ENCODE measurements at places on chromosomes 3 and 15.

GRCh38 chr15:35427091-35427490, 118.9 kb downstream of the DPH6 start:
- DNase-seq: no peak

DNA sequence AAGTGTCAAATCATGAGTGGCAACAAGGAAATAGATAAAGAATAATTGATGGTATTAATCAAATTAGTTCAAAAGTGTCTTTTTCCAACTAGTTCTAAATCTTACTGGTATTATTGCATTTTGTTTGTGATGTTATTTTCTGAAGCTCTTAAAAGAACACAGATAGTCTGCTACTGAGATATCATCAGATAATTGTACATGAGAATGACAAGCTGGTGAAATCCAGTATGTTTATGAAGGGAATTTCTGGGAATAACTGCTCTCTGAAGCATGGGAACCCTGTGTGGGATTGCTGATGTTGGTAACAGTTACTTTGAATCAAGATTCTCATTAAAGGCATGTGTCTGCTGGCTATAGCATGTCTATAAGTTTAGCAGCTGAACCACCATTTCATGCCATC, 190.3 kb upstream of the CDIN1 start:
- DNase-seq: no peak

DNA sequence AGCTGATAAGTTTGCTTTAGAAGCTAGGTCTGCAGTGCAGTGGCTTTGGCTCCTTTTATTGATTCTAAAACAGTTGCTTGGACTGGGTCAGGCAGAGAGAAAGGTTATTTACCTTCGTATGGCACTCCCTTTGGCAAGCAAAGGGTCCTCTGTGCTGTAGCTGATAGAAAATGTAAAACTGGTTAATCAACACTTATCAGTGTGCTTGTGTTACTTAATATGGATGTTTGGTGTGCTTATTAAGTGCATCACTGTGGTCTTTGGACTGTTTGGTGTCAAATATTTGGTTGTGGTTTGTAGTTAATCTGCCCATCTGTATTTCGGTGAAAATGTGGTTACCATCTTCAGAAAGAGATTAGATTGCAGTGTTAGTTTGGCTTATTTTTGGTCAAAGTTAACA, 16.0 kb downstream of the UBE2E2 start:
- no peak for DNase-seq

DNA sequence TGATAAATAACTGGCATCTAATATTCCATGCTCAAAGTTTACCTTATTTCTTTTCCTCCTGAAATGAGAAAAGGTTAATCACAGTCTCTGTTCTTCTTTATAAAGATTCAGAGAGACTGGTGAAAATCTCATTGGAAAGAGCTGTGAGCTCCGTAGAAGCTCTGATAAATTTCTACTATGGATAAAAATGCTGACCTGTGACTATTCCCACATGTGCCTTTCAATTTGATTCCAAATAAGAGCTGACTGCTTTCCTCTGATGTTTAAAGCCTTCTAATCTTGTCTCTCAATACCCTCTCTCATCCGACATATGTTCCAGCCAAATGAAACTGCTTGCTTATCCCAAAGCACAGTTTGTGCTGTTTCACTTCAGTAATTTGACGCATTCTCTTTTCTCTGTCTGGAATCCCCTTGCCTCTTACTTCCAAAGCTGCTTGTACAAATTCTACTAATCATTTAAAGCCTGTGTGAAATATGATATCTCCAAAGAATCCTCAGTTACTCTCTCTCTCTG, 130.1 kb downstream of the RTP4 start:
- DNase-seq: no peak

GRCh38 chr3:10245081-10245712, 3.1 kb upstream of the TATDN2 start:
- DNase-seq: no peak

DNA sequence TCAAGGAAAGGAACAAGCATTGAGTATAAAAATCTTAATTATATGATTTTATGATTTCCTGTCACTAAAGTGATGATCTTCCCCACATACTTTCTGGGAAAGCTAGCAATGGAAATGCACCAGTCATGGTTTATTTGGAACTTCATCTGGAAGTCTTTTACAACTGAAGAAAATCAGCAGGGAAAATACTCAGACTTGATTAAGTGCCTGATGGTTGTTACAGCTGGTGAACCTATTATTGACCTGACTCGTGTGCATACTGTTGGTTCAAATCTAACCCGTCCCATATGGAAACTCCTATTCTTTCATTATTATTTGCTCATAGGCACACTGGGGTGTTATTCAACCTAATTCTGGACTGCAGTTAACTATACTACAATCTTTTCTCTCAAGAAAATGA, 701.8 kb upstream of the CCDC54 start:
- DNase-seq: no peak

- no peak for DNase-seq
Measured at GRCh38 chr3:53091011-53091410, 39.2 kb downstream of the RFT1 start.

DNA sequence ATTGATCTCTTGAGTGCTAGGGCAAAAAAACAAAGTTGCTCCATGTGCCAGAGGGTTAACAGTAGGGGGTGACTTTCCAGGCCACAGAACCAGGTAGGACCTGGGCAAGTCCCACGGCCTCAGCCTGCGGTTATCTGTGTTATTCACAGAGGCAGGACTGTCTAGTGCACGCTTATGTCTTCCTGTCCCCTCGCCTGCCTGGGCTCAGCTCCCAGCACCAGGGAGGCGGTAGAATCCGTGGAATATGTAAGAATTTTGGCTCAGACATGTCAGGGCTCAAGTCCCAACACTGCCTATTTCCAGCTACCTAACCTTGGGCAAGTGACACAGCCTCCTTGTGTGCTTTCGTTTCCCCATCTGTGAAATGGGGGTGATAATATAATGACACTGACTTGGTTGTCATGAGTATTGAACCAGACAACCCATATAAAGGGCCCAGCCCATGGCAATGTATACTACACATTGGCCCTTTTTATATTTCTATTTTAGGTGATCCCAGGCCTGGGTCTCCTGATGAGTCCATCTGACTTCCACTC, 44.3 kb upstream of the FLNB start:
- no peak for DNase-seq

GRCh38 chr3:40875581-40875980, 323.7 kb upstream of the CTNNB1 start:
- DNase-seq: no peak

GRCh38 chr15:67146875-67147381, 81.5 kb downstream of the SMAD3 start:
- DNase-seq: peak; percentile 35

GRCh38 chr3:42610976-42611375, 10.5 kb downstream of the NKTR start:
- DNase-seq: no peak

DNA sequence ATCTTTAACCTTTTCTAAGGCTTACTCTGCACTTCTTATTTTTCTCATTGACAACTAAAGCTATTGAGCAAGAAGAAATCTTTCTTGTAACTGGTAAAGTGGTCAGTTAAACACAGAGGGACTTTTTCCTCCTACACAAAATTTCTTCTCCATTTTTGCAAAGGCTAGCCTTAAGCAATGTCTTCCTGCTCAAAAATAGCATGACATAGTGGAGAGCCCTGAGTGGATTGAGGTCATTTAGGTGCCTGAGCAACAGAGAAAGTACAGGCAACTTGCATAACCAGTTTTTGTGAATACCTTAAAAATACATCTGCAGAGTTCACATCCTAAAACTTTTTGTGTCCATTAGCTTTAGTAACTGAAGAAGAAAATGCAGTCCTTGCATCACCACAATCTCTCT, 144.7 kb upstream of the TTC14 start:
- DNase-seq: no peak

- peak; percentile 76 for DNase-seq
Measured at GRCh38 chr3:53753518-53754183, 92.6 kb downstream of the CHDH start.

DNA sequence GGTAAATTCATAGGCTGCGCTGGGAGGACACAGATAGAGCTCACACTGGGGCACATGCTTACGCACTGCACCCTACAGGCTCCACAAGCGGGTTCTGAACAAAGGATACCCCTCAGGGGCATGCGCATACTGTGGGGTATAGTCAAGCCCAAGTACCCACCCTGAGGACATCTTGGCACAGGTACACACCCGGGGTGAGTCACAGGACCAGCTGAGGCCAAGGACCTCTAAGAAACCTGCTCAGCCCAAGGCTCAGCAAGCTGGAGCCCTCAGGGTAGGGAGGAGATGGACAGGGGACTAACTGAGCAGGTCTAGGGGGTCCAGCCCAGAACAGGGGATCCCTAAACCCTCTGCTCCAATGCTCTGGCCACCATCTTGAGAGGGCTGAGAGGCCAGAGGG, 3.3 kb downstream of the SHISA5 start:
- no peak for DNase-seq

- DNase-seq: no peak
Measured at GRCh38 chr3:164732166-164732565, 346.1 kb downstream of the SI start.

DNA sequence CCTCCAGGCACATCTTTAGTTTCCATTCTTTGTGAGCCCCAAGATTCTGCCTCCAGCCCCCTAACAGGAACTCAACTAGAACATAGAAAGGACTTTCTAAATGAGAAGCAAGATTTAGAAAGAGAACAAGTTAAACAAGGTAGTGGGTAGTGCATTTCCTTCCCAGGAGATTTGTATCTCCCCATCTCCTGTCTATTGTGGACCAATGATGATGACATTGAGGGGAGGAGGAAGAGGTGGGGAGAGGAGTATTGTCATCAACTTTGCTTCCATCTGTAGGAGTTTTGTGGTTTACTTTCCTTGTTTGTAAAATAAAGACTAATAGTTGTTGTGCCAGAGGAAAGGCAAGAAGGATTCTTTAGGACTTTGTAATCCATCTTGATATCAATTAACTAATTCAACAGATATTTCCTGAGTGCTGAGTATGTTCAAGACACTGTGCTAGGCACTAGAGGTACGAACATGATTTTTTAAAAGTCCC, 235.3 kb upstream of the ROPN1 start:
- DNase-seq: no peak

GRCh38 chr15:29934251-29934650, 112.0 kb upstream of the TJP1 start:
- no peak for DNase-seq

GRCh38 chr3:82640254-82640653, 878.8 kb upstream of the GBE1 start:
- DNase-seq: no peak

- no peak for DNase-seq
Measured at GRCh38 chr3:42871592-42872196, 4.0 kb downstream of the CYP8B1 start.

- DNase-seq: no peak
Measured at GRCh38 chr3:53473422-53473821, 21.0 kb upstream of the CACNA1D start.

- no peak for DNase-seq
Measured at GRCh38 chr15:63362885-63363284, 18.8 kb downstream of the CA12 start.

DNA sequence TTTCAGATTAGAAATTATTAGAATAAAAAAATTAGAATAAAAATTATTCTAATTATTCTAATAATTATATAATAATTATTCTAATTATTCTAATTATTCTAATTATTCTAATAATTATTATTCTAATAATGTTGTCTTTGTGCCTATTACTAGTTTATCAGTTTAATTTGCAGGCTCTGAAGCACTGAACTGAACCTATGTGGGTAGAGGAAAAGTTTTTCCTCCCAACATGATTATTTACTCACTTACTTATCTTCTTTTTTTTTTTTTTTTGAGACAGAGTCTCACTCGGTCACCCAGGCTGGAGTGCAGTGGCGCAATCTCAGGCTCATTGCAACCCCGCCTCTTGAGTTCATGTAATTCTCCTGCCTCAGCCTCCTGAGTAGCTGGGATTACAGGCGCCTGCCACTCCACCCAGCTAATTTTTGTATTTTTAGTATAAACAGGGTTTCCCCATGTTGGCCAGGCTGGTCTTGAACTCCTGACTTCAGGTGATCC, 39.7 kb upstream of the C15orf39 start:
- DNase-seq: no peak

DNA sequence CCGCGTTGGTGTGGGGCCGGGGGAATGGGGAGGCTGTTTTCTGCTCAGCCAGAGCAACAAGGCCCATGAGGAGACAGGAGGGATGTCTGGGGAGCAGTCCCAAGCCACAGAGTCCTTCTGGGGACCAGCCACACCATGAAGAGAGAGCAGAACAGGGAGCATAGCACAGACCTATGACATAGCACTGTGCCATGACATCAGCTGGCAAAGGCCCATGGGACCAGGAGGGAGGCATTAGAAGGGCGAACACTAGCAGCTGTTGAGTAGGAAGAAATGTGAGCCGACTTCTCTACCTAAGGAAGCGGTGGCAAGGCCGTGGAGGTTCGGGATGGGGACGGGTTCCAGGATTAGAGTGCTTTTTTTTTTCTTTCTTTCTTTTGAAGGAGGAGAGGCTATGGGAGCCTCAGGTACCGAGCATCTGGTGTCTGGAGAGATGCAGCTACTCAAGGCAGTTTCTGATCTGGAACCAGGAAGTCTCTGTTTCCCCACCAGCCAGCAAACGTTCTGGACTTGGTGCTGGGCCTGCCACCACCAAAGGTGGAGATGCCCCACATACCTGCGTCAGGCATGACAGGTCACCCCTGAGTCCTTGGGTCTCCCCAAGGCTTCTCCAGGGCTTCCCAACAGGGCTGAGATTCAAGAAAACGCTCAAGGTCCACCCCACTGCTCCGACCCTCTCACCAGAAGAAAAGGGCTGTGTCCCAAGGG, 77.3 kb upstream of the CGNL1 start:
- DNase-seq: no peak

DNA sequence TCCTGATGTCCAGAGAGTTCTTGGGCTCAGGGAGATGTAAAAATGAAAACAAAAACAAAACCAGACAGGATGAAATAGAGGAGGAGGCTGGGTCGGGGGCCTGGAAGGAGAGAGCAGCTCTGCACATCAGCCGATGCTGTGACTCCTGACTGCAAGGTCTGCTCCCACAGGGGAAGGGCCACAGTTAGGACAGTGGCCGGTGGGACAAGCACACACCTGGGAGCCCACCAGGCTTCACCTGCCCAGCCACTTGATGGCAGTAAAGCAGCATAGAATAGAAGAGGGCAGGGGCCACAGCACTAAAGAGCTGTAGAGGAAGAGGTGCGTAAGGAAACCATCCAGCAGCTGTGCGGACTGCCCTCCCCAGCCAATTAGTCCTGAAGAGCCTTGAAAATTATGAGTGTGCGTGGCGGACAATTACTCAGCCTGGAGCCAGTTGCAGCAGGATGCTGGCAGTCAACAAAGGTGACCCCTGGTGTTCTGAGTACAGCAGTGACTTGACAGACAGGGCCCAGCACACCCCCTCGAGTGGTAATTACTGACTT, 29.8 kb downstream of the ALS2CL start:
- no peak for DNase-seq
